Fibroblast of gingiva (primary cell): ENCODE measurements at places on chromosomes 5 and 9.
A peak's percentile ranks its signal among the peaks of the same experiment; 100 is the strongest.

GRCh38 chr9:99721898-99722297, 99.8 kb upstream of the NR4A3 start:
- DNase-seq, result no peak

DNA sequence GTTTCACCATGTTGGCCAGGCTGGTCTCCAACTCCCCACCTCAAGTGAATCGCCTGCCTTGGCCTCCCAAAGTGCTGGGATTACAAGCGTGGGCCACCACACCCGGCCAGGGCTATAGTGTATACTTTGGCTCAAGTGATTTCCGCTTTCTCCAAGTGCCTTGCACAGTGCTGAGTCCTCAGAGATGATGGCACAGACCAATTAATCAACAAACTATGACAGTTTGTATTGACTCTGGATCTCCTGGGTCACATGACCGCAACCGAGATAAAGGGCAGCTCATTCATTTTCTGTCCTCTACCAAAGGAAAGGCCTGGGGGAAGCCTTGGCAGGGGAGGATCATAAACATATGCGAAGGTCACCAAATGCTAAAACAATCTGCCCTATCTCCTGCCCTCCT, 11.4 kb upstream of the LARP1 start:
- no peak for DNase-seq

DNA sequence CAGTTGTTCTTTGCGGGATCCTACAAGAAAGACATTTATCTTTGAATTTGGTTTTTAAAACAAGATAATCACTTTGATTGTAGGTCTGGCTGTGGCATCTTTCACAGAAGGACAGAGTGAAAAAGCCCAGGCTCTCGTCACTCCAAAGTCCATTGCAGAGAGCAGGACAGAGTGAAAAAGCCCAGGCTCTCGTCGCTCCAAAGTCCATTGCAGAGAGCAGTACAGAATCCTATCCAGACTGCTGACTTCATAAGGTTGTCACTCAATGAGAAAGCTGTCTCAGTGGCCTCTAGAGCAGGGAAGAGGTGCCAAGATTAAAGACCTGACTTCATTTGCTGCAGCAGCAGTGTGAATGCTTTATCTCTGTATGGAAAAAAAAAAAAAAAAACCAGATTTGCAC, 16.3 kb upstream of the GPX8 start:
- no peak for DNase-seq

DNA sequence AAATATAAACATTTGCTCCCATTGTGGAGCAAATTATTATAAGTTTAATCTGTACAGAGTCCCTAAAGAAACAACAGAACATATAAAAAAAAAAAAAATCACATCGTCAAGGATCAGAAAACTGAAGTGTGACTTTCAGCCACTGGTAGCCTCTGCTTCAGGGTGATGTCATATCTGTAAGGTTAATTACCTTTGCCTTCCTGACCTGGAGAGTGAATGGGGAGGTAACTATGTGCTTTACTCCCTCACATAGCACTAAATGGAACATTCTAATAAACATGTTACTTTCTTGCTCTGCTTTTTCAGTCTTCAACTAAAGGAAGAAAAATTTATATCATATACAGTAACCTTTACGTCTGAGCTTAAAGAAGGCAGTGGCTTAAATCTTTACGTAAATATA, 70.3 kb upstream of the TRPM3 start:
- no peak for DNase-seq

- DNase-seq, result peak; percentile 38
Measured at GRCh38 chr5:170623576-170624181, 119.9 kb downstream of the KCNIP1 start.

- DNase-seq, result no peak
Measured at GRCh38 chr5:83450183-83450966, 21.2 kb upstream of the VCAN start.

GRCh38 chr5:5316334-5316733, 106.1 kb upstream of the ICE1 start:
- DNase-seq, result no peak
